ENCODE measurements at places on chromosomes 2 and 18.

- no peak for DNase-seq
Observed at GRCh38 chr18:35497027-35497369, 762 bp downstream of the INO80C start.

GRCh38 chr2:183195397-183195796, 71.2 kb downstream of the NUP35 start:
- no peak for DNase-seq

- DNase-seq: no peak
Observed at GRCh38 chr2:127401757-127402695, 14.3 kb upstream of the MAP3K2 start.

- DNase-seq: no peak
Observed at GRCh38 chr2:228556717-228557116, 375.2 kb upstream of the SPHKAP start.

GRCh38 chr2:95034818-95035217, 9.3 kb downstream of the MAL start:
- DNase-seq: no peak

GRCh38 chr2:38631976-38632375, 29.2 kb upstream of the HNRNPLL start:
- no peak for DNase-seq

DNA sequence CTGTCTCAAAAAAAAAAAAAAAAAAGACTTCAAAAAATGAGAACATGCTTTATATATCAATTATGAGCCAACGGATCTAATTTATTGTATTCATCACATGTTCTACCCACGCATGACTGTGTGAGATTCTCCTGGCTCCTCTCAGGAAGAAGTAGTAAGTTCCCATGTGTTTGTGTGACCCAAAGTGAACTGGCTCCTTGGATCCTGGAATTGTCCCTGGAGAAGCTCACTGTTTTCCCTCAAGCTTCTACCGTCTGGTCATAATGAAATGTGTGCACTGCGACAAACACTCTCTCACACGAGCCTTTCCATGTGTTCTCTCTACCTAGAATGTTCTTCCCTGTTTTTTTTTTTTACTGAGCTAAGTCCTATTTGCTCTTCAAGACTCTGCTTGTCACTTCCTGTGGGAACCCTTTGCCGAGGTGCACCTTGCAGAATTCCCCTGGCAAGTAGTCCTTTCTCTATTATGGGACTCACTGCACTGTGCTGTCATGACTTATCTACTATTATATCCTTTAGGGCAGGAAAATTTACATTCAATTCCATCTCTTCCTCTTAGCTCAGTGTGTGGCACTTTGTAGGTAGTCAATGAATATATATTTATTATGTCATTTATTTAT, 83.2 kb upstream of the THOC1 start:
- DNase-seq: no peak

- no peak for DNase-seq
Observed at GRCh38 chr2:103809941-103810441, 1043.9 kb upstream of the POU3F3 start.

GRCh38 chr2:128756365-128756717, 437.7 kb upstream of the HS6ST1 start:
- no peak for DNase-seq

DNA sequence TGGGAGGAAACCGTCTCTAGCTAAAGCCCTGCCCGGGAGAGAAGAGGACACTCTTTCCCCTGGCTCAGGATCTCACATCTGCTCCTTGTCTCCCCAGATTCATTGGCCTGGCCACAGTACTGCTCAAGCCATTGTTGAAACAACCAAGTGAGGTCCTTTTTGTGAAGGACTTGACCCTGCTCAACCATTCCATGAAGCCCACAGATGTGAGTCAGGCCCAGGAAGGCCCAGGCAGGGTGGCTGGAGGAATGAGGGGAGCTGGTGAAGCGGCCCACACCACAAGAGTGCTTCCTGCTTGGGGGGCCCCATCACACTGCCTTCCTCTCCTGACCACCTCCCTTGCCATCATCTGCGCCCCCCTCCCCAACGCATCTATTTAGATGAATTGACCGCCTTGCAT, 5.1 kb downstream of the FER1L5 start:
- no peak for DNase-seq

Measured in activated naive CD4-positive, alpha-beta T cell treated with anti-CD3 and anti-CD28 coated beads, Interleukin-2, amount 10 ng/mL, durations not matched to agents 7 days and 5 days (primary cell).